ENCODE measurements at places on chromosomes 2 and 18.

DNA sequence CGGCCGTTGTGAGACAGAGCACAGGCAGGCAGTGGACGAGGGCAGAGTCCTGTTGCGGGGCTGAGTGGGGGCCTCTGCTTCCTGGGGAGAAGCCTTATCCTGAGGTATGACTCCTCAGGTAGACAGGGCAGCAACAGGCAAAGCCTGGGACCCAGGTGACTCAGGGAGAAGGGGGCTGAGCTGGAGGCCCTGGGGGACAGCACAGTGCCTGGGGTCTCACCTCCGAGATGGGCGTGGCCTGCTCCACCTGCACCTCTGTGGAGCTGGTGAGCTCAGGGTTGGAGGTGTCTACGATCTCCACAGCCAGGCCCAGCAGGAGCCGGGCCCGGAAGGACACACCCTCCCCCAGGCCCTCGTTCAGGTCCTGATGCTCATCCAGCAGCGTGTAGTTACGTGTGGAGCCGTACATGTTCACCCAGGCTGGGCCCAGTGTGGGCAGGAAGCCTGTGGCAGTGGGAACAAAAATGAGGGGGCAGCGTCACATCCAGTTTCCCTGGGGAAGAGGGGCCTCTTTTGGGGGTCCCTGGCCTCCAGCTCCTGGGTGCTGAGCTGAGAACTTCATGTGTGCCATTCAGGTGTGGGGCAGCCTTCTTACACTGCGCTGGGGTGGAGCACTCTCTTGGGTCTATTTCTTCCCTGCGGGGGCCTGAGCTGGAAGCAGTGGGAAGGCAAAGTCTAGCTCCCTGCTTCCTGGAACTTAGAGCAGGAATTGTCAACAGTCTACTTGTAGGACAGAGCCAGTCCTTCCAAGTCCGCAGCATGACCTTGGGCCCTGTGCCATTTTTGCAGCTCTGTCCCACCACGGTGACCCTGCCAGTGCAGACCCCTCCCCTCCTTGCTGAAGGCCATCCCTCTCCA, 2.9 kb upstream of the OTOF start:
- no peak for DNase-seq

DNA sequence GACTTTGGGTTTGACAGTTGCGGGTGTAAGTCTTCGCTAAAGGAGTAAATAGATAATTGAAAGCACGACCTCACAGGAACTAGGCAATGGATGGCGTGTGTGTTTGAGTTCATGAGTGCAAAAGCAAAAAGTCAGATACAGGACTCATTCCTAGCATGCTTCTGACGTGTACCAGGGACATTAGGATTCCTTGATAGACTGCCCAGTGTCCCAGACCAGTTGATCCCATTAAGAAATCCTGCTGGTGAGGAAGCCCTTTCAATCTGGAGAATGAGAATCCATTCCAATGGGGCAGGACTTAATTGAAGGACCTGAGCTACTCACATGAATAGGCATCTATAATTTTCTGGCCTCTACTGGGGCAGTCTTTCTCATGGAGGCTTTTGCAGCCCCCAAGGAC, 235.4 kb downstream of the RAD51AP2 start:
- DNase-seq, result no peak

DNA sequence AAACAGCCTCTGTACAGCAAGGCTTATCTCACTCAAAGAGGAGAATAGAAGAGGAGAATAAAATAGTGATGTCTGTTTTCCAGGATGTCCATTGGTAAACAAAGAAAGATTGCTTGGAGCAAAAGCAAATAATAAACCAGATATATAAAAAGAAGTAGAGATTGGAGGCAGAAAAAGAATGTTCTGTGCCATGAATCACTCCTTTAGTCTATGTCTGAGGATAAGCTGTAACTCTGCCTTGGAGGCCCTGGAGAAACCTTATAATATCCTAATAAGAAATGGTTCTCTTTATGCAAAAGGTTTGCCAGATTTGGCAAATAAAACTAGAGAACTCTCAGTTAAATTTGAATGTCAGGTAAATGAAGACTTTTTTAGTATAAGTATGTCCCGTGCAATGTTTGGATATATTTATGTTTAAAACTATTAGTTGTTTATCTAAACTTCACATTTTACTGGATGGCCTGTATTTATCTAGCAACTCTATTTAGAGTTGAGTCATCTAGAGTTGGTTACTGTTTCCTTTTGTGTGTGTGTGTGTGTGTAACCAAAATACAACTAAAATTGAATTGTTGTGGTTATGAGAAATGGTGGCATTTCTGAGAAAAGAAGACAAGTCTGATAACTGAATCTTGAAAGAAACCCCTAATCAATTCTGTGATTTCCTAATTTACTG, 510.3 kb upstream of the SETBP1 start:
- no peak for DNase-seq

GRCh38 chr2:74985978-74986609, 27.7 kb downstream of the POLE4 start:
- no peak for DNase-seq

- DNase-seq, result no peak
Observed at GRCh38 chr2:96437512-96437911, 67.6 kb downstream of the NEURL3 start.

- no peak for DNase-seq
Observed at GRCh38 chr2:9473308-9473984, 905 bp upstream of the IAH1 start.

DNA sequence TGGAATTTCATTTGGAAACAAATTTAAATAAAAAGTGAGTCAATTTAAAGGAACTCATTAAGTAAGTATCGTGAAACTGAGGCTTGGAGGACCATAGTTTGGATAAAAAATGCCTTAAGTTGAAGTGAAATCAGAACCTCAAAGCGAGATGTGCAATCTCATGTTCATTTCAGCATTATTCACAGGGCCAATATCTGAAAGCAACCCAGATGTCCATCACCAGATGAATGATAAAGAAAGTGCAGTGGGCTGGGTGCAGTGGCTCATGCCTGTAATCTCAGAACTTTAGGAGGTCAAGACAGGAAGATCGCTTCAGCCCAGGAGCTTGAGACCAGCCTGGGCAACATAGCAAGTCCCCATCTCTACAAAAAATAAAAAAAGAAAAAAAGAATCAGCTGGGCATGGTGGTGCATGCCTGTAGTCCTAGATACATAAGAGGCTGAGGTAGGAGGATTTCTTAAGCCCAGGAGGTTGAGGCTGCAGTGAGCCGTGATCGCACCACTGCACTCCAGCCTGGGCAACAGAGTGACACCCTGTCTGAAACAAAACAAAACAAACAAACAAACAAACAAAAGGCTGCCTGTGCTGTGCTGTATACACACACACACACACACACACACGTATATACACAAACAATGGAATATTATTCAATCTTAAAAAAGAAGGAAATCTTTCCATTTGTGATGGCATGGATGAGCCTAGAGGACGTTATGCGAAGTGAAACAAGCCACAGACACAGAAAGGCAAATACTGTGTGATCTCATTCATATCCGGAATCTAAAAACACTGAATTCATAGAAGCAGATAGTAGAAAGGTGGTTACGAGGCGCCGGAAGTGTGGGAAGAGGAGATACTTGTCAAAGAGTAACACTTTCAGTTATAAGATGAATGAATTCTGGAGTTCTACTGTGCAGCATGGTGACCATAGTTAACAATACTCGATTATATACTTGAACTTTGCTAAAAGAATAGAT, 14.5 kb downstream of the SH3RF3 start:
- DNase-seq, result no peak

- DNase-seq, result no peak
Observed at GRCh38 chr18:62585274-62586150, 62.7 kb downstream of the ZCCHC2 start.

DNA sequence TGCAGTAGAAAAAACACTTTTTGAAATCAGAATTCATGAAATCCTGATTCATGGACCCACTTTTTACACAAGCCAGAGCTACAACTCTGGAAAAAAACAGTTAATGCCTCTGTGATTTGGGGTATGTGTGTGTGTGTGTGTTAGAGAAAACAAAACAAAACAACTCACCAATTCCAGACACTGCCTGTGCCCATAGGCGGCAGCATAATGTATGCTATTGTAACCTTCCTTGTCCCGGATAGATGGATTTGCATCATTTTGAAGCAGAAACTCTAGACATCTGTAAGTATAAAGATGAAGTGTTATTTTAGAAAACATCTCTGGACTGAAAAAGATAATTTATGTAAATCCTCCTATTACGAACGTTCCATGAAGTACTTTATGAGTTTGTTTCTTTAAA, 152.0 kb upstream of the PGAP1 start:
- DNase-seq, result no peak

Measured in NCI-H187 treated with DMSO at 0.1 percent for 48 hours (cell line).